ENCODE measurements at places on chromosomes 2 and 18.

GRCh38 chr18:35072616-35073015 lies 31.4 kb downstream of the MAPRE2 start:
- no peak for DNase-seq

- DNase-seq, result no peak
Measured at GRCh38 chr18:5510135-5510846, 33.5 kb downstream of the EPB41L3 start.

- DNase-seq, result no peak
Measured at GRCh38 chr2:152098496-152099366, at the start of gene CACNB4. TSS of gene CACNB4 (minus strand) at chr2:152099044.

- peak; percentile 29 for DNase-seq
Measured at GRCh38 chr2:43149482-43150107, 76.8 kb downstream of the ZFP36L2 start.

- DNase-seq, result no peak
Measured at GRCh38 chr18:60599267-60599666, 226.7 kb upstream of the MC4R start.

DNA sequence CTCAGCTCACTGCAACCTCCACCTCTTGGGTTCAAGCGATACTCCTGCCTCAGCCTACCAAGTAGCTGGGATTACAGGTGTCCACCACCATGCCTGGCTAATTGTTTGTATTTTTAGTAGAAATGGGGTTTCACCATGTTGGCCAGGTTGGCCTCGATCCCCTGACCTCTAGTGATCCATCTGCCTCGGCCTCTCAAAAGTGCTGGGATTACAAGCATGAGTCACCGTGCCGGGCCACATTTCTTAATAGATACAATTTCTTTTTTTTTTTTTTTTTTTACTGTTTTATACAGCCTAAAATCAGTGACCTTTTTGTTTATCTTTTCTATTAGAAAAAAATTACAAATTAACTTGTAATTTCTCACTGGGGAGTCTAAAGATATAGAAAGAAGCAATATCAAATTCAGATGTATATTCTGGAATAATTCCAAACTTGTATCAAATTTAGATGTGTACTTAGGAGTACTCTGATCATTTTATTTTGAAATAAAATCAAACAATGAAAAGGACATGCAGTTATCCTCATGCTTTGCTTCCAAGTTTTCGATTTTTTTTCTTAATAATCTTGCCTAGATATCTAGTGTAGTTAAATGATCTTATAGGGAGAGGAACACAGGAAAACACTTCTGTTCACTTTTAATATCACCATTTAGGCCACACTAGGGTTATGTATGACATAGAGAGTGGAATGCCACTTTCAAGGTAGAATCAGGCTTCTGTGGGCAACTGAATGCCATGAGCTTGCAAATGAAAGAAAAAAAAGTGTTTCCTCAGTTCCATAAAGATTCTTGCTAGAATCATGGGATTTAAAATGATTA lies 1089.3 kb downstream of the SUCLG1 start:
- DNase-seq, result no peak

DNA sequence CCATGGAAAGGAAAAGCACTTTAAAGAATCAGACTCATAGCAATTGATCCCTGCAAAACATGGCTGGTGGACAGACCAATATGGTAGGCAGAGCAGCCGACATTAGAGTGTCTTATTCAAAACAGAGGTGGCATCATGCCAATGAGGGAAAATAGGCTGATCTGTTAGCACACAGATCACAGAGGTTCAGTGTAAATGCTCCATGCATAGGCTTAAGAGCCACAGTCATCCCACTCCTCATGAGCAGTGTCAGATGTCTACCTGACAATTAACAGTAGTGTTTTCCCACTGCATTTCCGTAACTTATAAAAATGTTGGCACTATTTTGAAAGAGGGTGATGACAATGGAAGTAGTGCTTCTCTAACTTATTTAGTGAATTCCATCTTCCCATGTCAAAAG lies 86.7 kb downstream of the SPATS2L start:
- no peak for DNase-seq

GRCh38 chr2:121211689-121212151 lies 73.3 kb downstream of the TFCP2L1 start:
- no peak for DNase-seq

GRCh38 chr2:68420254-68420910 lies 46.7 kb downstream of the FBXO48 start:
- DNase-seq, result no peak

DNA sequence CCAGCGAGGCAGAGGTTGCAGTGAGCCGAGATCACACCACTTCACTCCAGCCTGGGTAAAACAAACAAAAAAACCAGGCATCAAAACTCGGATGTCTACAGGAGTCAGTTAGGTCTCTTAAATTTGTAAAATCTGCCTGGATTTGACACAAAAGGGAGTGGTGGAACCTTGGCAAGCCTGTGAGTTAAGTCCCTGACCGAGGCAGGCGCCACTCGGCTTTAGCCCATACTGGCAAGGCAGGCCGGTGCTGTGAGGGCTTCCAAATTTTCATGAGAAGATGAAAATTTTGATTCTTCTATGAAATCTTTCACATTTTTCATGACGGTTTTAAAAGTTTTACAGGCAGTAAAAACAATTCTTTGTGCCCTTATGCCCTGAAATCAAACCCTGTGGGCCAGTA lies 165.8 kb downstream of the FMNL2 start:
- DNase-seq, result no peak

DNA sequence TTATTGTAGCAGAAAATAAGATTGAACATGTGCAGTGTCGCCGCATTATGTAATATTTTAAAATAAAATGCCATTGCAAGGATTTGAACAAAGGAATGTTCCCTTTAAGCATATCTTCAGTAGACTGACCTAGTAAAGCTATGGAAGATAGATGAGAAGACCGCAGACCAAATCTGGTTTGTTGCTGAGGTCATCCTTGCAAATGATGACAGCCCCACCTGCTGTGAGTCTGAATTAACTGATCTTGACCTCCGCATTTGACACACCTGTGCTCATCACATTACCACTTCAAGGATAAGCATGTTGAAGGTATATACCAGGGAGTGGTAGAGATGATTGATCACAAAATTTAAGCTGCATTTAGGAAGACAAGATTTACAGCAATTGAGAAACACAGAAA lies 96.2 kb downstream of the NYAP2 start:
- DNase-seq, result no peak

DNA sequence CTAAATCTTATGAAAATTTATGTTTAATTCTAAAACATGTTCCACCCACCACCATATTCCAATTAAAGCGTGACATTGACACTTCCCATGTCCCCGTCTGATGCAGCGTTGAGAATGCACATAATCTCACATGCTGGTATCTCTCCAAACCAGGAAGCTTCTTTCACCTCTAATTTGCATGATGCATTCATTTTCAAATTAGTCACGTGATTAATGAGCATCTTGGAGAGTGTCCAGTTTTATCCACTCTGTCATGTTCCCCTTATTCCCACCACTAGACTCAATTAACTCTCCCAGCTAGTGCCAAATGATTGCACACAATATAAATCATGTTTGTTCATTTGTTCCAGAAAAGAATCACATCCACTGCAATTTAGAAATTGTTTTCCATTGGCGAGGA lies 105.8 kb downstream of the RIT2 start:
- DNase-seq, result no peak

- DNase-seq, result no peak
Measured at GRCh38 chr2:23073671-23074070, 311.3 kb upstream of the KLHL29 start.

DNA sequence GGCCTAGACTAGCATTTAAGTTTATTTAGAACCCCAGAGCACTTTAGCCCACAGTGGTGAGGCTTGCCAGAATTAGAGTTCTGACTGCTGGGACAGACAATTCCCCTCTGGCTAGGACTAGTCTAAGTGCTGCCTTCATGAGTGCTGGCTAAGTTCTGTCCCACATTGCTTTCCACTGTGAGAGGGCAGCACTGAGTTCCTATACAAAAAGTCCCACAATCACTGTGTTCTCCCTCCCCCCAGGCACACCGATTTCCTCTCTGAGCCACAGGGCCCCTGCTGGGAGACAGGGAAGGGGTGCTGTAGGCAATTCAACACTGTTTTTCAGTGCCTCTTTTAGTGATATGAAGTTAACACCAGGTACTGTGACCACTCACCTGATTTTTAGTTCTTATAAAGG lies 310.9 kb downstream of the DLGAP1 start:
- DNase-seq, result no peak

DNA sequence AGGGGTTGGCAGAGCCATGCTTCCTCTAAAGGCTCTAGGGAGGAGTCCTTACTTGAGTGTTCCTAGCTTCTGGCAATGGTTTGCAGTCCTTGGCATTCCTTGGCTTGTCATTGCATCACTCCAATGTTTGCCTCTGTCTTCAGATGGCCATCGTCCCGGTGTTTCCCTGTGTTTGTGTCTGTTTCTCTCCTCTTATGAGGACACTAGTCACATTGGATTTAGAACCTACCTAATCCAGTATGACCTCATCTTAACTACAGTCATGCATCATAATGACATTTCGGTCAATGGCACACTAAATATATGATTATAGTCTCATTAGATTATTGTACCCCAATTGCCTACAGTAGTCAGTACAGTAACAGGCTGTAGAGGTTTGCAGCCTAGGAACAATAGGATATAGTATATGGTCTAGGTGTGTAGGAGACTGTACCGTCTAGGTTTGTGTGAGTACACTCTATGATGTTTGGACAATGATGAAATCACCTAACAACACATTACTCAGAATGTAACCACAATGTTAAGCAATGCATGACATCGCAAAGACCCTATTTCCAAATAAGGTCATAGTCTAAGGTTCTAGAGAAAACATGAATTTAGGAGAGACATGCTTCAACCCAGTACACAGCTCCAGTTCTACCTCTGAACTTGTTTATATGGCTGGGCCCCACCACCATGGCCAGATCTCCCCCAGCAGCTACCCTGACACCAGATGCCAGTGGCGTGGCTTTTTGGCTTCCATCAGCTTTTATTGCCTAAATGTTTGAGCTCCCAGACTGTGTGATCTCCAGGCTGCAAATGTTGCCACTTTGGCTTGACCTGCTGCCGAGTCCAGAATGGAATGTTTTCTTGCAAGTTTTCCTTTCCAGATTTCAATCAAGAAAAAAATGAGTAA lies 22.1 kb downstream of the SRD5A2 start:
- no peak for DNase-seq

GRCh38 chr2:99598441-99598840 lies 108.6 kb upstream of the REV1 start:
- no peak for DNase-seq

- no peak for DNase-seq
Measured at GRCh38 chr18:78587096-78587495, 392.5 kb upstream of the SALL3 start.

DNA sequence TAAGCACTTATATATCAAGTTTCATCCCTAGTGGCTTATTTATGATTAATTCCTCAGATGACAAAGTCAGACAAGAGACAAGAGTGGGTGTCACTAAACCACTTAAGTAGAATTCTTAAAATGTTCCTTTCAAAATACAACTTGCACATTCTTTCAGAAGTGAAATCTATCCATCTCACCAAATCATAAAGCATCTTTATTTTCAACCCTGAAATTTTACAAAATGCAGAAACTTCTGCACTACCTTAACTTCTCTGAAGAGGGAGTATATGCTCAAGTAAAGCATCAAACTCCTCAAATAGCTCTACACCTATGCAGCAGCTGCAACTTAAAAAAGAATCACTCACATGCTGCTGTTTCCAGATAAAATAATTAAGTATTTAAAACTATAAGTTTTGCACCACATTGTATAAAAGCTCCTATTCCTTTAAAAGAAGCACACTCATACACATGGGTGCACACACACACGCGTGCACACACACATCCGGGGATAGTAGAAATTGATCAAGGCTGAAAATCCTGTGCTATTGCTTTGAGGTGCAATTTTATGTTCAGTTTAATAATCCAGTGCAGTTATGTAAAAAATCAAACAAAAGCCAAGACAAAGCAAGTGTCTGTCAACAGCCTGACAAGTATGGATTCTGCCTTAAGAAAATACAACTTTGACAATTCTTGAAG lies 244.5 kb downstream of the TCF4 start:
- DNase-seq, result no peak

DNA sequence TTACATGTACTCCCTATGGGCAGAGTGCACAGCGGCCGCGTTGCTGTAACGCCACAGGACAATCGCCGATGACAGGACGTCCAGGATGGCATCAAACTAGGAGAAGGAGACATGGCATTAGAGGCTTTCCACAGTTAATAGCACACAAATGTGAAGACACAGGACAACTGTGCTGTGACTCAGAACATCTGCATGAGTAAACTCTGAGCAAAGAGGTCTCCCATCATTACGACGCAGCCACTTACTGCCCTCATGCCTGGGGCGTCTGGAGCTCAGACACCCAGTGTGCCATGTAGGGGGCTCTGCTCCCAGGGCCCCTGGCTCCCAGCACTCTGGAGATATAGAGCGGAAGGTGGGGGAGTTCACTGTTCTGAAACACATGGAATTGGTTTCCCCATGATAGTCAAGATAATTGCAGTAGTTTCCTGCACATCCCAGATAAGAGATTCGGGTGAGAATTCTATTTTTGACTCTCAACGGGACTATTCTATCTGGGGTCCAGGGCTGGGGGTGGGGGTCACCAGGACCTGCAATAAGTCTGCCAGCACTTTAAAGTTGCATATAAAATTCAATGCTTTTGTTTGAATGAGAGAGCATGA lies 168.1 kb downstream of the TMEM163 start:
- DNase-seq, result no peak

GRCh38 chr2:184394642-184395041 lies 203.7 kb upstream of the ZNF804A start:
- DNase-seq, result no peak

DNA sequence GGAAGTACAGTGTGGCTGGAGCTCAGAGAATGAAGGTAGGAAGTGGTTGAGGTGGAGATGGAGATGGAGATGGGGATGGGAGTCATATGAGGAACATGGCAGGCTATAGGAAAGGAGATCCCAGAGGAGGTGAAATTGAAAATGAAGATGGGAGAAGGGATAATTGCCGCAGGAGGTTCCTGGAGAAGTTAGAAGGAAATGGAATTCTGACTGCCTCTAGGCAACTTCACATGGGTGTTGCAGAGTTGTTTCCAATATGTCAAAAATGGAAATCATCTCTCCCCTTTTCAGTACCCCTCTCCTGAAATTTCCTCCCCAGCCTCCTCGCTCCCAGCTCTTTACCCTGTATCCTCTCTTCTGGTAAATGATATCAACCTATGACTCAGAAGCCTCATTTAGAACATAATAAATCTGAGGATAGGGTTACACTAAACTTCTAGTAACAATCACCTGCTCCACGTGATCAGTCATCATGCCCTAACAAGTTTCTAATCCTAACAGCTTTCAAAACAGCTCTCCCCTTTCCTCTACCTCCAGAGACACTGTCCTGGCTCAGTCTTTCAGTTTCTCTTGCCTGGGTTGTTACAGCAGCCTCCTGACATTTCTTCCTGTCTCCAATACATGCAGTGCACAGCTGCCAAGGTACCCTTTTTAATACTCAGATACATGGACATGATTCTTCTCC lies 201.9 kb upstream of the RBMS1 start:
- DNase-seq, result no peak

DNA sequence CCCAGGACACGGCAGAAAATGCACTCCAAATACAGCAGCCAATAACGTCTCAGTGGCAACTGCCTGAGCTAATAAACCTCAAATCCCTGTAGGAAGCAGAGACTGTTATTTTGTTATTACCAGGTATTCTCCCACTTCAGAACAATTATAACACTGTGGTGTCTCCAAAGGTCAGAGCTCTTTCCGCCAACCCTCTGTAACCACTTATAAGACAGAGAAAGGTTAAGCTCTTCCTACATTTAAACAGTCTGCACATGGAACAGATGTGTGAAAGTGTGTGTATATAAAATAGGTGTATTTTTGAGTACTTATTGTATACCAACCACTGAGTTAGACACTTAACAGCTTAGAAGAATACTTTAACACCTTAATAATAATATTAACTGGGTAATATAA lies 64.1 kb downstream of the FBXO15 start:
- no peak for DNase-seq
